ENCODE measurements at places on chromosomes 3 and 15.

GRCh38 chr15:42955518-42955917, 34.9 kb upstream of the TTBK2 start:
- DNase-seq = no peak

GRCh38 chr3:175805825-175806224, 946.7 kb downstream of the NAALADL2 start:
- DNase-seq = no peak

DNA sequence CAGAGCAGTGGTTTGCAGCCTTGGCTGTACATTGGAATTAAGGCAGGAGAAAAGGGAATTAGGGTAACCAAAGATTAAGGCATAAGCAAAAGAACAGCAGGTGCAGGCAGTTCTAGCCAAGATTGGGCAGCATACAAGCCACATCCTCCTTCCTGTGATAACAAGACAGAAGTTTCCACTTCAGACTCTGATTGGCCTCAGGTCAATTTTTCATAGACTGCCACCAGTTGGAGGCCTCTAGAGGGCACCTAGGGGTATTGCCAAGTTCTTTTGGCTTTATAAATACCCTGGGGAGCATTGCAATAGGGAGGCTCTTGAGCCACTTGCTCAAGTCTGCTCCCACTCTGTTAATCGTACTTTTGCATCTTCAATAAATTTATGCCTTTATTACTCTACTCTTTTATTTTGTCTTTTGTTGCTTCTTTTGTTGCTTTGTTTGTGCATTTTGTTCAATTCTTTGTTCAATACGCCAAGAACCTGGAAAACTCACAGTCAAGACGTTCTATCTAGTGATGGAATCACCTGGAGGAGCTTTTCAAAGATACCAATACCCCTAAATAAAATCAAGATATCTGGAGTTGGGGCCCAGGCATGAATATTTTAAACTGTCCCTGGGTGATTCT, 32.2 kb upstream of the FMN1 start:
- DNase-seq = peak; percentile 70

DNA sequence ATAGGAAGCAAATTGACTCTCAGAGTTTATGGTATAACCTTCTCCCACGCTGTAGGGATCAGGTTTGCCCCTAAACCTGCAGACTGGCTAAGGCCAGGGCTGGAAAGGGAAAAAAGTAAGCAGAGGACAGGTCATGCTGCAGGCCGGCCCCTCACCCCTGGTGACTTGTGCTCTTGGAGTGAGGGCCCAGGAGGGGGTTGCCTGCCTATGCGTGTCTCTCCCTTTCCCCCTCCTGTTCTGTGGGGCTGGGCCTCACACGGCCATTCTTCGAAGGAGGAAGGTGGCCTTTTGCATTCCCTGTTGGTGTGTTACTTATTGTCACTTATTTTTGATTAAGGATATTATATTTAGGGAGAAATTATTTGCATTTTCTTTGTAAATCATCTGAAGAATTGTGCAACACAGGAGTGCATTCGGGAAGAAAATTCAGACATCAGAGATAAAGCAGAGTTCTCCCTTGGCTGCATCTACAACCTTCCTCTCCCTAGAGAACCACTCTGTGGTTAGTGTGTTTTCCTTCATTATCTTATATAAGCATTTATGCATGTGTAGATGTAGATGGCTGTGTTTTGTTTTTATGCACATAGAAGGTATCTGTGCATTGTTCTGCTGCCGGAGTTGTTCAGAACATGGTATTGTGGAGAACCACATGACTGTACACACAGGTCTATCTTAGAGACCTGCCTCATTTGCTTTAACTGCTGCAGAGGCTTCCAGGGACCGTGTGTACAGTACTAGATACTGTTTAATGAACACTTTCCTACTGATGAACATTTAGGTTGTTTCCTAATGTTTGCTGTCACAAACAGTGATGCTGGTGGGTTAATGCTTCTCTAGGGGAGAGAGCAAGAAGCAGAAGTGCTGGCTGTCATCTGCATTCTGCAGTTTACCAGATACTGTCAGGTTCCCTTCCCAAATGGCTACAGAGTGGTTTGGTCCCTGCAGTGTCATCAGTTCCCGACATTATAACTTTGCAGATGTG, 133.5 kb downstream of the APBA2 start:
- DNase-seq = no peak

GRCh38 chr3:113441051-113441770, at the start of gene CFAP44:
CFAP44 (minus strand) TSS chr3:113441493; CDS start chr3:113433664, 7,829 bp downstream.
- DNase-seq = no peak

DNA sequence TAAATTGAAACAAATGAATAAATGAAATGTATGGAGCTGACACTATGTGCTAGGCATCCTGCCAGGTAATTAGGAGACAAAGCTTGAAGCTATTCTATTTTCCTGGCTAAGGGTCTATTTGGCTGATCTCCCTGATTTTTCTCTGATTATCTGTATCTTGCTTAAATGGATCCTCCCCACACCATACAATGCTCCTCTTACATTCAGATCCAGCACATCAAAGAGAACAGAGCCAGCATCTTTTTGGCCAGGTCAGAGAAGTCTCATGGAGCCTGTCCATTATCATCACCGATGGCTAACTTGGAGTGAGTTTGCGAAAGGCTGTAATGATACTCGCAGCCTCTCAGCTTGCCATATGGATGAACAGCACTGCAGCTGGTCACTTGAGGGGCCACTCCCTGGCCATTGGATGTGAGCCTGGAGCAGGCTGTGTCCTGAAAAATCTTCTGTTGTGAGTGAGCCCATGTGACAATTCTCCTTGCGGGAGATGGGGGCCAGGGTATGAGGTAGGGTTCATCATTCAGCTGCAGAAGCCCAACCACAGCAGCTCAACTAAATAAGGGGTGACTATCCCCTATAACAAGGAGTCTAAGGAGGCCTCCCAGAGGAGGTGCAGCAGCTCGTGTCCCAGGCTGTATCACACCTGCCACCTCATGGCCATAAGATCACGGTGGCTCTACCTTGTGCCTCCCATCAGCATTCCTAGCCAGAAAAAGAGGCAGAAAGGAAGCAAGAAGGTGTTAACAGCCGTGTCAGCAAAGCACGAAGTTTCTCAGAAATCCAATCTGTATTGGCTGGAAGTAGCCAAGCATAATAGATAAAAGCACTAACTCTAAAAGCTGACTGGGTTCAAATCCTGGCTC, 69.3 kb upstream of the ST8SIA2 start:
- no peak for DNase-seq

DNA sequence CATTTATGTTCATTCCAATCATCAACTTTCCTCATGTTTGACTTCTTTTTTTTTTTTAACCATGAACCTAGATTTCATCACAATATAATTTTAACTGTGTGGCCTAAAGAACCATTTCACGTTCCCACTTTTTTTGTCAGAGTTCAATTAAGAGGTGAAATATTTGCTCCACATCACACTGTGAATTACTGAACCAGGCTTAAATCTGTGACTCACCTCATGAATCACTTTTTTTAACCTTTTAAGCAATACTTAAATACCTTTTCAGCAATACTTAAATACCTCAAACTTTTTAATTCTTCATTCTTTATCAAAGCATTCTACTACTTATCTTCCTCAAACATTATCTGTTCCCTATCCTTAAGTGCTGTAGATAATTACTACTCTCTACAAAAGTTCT, 137.6 kb downstream of the SI start:
- no peak for DNase-seq

DNA sequence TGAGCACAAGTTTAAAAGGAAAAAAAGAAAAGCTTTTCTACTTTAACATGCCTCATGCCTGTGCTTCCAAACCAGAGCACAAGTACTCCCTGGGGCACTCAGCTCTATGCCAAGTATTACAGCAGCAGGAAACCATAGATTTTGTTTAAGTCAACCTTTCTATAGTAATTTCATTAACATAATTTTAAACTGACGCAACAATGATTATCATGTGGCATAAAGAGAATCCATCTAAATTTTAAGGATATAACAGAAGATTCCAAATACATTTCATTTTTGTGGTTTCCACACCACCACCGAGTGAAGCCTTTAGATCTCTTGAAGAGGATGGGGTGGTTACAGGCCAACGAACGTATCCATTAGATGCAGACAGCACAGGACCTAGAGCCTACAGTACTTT, 112.1 kb downstream of the TNIK start:
- no peak for DNase-seq

- no peak for DNase-seq
Measured at GRCh38 chr3:9681723-9682081, 21.9 kb upstream of the CPNE9 start.

GRCh38 chr3:71858503-71859122, 73.7 kb upstream of the PROK2 start:
- no peak for DNase-seq

GRCh38 chr3:115627180-115628074, 4.1 kb downstream of the GAP43 start:
- no peak for DNase-seq

DNA sequence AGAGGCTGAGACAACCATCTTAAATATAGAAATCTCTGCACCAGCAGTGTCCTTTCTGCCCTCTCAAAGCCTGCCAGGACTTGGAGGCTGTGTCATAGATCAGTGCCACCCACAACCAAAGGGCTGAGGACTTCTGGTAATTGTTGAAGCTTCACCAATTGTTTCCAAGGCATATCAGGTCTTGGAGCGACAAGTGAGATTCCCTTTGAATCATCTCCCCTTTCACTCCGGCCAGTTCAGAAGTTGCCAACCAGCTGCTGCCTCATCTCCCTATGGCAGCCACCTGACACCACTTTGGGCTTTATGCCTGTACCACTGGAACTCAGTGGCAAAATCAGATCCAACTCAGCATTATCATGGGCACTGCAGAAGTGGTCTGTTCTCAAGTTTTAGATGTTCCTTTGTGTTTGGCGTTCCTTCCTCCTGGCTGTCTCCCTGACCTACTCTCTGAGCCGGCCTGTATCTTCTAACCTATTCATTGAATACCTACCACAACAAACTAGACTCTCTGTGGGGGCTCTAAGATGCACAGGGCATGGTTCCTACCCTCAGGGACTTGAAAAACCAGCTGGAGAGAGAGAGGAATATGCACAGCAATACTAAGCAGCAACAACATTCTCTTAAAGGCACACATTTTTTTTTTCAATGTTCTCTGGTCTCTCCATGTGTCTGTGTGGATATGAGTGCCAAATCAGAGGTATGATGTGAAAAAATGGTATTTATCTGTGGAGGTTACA, 90.8 kb upstream of the PFN2 start:
- DNase-seq = no peak

- no peak for DNase-seq
Measured at GRCh38 chr15:75809986-75810750, 33.1 kb upstream of the UBE2Q2 start.

GRCh38 chr3:127679534-127680145, 6.9 kb downstream of the ABTB1 start:
- DNase-seq = no peak

DNA sequence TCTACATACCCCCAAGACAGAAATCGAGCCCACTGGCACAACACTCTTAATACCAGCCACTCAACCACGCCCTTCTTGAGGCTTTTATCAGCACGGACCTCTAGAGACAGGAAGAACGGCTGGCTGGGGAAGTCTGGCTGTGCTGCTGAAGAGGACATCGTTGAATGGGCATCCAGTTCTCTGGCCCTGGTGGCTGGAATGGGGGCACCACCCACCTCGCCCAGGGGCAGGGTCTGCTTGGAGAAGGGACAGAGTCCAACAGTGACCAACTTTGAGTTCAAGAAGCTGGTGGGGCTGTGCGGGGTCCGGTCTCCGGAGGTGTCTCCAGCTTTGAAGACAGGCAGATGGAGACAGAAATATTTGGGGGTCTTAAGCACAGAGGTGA, 77.5 kb downstream of the ATP10A start:
- DNase-seq = no peak

DNA sequence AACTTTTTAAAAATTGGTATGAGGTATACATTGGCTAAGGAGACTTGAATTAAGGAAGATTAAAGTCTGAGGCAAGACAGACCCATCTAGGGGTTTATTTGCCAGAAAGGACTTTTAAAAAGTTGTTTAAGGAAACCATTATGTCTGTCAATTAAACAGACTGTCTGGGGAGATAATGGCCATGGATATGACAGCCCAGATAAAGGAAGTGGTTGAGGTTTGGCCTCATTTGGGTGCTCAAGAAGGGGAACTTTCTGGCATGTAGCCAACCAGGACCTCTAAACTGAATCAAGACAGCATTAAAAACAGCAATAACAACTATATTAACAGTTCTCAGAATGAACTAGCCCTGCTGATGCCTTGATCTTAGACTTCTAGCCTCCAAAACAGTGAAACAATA, 9.9 kb upstream of the CD200R1L start:
- peak; percentile 22 for DNase-seq

DNA sequence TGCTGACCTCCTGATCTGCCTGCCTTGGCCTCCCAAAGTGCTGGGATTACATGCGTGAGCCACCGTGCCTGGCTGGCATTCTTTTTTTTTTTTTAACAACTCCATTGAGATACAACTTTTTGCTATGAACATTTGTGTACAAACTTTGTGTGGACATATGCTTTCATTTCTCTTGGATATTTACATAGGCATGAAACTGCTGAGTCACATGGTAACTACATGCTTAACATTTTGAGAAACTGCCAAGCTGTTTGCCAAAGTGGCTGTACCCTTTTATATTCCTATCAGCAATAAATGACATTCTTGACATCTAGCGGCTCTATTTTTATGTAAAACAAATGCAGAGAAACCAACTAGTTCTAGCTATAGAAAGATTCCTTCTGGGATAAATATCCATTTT, 8.7 kb upstream of the YEATS2 start:
- no peak for DNase-seq

DNA sequence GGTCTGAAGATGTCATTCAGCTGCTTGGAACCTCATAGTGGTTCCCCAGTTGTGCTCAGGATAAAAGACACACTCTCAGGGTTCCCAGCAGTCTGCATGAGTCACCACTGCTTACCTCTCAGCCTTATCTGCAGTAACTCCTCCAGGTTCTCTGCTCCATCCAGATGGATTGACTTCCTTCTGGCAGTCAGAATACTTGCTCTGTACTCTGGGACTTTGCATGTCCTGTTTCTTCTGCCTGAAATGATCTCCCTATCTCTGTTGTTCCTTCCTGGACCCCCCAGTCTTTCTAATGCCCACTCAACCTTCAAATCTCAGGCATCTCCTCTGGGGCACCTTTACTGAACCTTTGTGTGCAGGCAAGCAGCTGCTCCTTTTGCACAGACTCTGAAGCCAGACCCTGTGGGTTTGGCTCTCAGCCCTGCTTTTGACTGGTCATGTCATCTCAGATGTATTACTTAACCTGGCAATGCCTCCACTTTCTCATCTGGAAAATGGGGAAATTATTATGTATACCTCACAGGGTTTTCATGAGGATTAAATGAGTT, 38.4 kb downstream of the ITPR1 start:
- DNase-seq = no peak

- DNase-seq = no peak
Measured at GRCh38 chr15:29687204-29687815, 135.0 kb downstream of the TJP1 start.

Measured in DND-41 (cell line).